ENCODE measurements at places on chromosomes 11 and 22.

DNA sequence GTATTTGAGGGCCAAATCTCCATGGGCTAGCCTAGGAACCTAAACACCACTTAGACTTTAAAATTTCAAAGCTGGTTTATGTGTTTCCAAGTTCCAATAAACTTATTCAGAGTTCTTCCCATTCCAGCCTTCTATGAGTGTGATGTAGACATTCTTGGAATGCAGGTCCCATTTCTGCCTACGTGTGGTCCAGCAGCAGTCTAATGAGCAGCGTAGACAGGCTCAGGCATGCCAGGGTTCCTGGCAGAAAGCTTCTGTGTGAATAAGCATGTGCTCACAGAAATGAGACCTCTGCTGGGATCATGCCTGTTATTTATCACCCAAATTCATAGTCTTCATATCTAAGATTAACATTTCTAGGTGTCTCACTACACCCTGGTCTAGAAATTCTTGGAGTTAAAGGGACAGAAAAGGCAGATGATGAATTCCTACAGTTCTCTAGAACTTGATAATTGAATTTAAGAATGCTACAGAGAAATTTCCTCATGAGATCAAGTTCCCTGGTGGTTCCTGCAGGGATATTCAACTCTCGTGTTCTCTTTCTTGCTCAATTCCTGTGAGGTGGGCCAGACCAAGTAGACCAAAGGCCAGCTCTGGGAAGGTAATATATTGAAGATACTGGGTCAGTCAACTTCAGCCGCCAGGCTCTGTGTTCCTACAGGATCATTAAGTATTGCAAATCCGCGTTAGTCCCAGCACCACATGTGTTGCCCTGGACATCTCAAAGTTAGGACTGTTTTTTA is 17.6 kb downstream of the RNF185 start:
- peak; percentile 88 for DNase-seq

DNA sequence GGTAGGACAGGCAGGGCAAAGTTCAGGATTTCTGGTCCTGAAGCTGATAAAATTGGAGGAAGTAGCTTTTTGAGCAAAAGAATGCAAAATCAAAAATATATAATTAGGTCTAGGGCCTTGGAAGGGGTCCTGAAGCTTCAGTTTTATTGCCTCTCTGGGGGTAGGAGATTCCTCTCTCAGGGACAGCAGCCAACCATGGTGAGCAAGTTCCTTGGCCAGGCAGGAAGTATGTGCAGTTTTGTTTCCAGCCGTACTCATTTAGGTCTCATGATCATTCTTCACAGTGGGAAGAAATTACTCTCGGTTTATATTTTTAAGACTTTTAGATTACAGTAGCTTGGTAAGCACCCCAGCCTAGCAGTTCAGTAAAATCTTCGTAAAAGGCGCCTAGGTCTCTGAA is 2.9 kb upstream of the RAB38 start:
- DNase-seq = peak; percentile 33

GRCh38 chr11:21567645-21568290 is 625.1 kb upstream of the ANO5 start:
- no peak for DNase-seq

GRCh38 chr11:59267196-59267595 is 54.5 kb upstream of the MPEG1 start:
- no peak for DNase-seq

- no peak for DNase-seq
Measured at GRCh38 chr11:58801302-58801701, 43.2 kb downstream of the GLYATL2 start.

- DNase-seq = no peak
Measured at GRCh38 chr11:115670538-115671205, 166.5 kb upstream of the CADM1 start.

- DNase-seq = no peak
Measured at GRCh38 chr22:29336751-29337490, 21.4 kb upstream of the RASL10A start.

DNA sequence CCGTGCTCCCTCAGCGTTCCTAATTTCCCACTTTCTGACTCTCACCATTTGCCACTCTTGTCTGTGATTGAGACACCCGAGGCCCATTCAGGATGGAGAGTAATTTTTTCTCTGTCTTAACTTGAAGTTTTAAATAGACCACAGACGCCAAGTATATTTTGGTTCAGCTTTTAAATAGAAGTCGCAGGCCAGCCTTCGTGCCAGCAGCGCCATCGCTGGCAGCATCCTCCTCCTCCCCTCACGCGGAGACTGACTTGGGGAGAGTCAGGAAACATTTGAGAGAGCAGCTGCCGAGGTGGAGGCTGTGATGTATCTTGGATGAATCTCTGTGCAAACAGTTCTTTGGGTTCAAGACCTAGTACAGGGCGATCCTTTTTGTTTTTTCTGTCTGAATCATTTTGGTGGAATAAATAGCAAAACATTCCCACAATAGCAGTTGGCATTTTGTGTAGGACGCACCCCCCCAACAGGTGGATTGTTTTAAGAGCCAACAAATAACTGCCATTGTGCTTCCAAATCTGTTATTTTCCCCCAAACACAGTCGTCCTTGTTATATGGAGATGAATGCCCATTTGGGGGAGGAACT is 889 bp upstream of the DMC1 start:
- DNase-seq = no peak

GRCh38 chr11:34600339-34601084 is 20.4 kb upstream of the EHF start:
- no peak for DNase-seq

DNA sequence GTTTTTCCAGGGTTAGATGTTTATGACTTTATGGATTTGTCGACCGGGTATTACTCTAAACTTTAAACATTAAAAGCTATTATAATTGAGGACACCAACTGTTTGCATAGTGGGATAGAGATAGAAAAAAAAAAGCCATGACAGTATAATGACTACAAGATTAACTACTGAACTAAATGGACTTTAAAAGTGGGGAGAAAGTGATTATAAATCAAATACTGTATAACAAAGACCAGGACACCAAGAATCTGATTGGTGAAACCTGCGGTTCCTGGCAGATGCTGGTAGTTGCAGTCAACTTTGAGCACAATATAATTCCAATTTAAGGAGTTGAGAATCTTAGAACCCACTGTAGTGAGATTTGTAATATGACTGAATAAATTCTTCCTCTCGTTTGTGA is 2.5 kb downstream of the CRKL start:
- no peak for DNase-seq

GRCh38 chr11:104098132-104098531 is 61.7 kb downstream of the DDI1 start:
- no peak for DNase-seq

DNA sequence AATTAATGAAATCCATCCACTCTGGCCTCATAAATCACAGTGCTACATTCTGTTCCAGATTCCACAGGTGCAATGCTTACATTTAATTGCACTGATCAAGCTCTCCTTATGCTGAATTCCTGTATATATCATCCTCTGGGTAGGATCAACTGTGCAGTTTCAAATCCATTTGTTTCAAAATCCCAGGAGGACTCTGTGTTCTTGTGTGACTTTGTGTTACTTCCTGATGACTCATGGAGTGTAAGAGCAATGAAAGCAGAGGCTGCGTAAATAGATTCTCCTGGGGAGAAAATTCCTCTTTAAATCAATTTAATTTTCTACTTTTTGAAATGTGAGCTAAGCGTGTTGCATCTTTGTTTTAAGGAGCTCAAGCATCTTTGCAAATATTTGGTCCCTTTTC is 752.7 kb downstream of the METTL15 start:
- no peak for DNase-seq

Measured in AG09309 (cell line).